Stimulated activated CD4-positive, alpha-beta T cell treated with anti-CD3 and anti-CD28 coated beads, Interleukin-2, amount 100 ng/mL, for 24 hours (primary cell): ENCODE measurements at places on chromosomes 7 and 10.

DNA sequence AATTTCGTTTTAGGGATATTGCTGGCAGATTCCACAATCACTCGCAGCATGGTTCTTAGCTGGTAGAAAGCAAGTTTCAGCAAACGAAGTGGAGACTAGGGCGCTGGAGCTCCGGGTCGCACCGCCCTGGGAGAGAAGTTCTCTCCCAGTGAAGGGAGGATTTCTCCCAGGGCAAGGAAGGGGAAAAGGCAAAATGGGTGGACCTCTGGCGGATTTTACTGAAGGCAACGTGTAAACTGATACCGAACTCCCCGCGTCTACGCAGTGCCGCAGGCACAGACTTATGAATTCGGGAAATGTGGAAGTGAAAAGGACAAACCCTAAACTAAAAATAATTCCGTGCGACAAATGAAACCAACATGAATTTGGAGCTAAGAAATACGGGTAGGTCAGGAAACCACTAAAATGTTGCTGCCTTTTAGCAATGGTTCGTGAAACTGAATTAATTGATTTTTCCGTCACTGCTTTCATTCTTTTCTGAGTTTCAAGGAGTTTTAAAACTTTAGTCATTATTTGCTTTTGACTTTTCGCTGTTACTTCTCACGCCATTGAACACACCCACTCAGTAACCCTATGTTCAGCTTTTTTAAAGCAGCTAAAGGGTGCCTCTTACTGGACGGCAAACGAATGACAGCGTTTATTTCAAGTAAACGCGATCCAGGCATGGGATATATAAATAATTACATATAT, at the start of gene MYOF:
Gene MYOF, minus strand, starts transcription at position 190 of the 690 bp plus-strand sequence. Its CDS starts 140 bp downstream, at position 50.
- DNase-seq = peak; percentile 46

DNA sequence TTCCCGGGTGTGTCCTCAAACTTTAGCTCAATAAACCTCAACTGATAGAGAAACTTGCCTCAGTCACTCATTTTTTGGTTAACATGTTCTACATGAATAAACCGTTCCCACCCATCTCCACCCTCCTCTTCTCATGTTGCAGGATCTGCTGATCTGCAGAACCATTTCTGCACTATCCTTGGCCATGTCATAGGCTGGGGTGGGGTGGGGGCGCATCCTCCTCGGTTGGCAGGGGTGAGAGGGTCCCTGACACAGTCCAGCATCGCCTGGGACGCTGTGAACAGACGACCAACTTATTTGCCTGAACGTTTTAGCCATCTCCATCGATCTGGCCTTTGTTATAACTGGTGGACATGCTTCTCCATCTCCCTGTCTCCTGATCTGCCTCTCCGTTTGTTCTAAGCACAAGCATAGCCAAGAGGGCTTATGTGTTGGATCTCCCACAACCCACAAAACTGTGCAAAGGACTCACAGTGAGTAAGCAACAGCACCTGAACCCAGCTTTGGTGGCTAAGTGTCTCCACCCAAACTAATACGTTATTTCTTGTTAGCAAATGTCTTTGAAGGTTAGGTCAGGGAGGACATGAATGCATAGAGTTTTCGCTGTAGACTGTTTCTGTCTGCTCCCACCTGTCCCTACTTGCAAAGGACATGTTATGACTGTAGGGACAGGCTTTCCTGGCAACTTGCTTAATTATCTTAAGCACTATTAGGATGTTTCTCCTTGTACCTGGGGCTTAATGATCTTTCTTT, 51.7 kb downstream of the PRKCQ start:
- no peak for DNase-seq

GRCh38 chr10:73246646-73247508, at the start of gene DNAJC9:
DNAJC9 (minus strand) TSS chr10:73247255; CDS start chr10:73247189, 66 bp downstream.
- peak; percentile 99 for DNase-seq

GRCh38 chr10:29430101-29430500, 141.2 kb downstream of the LYZL1 start:
- DNase-seq = no peak

DNA sequence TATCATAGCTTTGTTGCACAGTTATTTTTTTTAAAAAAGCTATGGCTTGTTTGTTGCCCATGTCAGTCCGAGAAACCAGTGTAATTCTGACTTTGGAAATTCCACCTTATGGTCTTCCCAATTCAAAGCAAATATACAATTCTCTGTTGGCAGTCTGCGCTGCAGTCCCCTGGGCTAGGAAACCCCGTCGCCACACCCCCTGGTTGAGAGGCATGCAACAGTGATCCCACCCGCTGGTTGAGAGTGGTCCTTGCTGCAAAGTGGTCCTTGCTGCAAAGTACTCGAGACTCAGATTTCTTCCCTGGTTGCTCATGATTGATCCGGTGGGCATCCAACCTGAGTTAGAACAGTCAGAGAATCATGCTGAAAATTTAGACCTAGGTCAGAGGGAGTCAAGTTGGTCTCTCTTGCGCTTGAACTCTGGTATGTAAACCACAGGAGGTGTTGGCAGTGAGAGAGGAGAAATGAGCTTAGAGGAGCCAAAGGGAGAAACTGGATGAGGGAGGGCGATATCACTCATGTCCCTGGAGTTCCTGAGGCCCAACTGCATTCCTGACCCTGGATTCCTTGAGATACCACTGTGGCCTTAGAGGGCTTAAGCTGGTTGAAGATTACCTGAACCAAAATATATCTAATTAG, 45.0 kb upstream of the STK17A start:
- no peak for DNase-seq

DNA sequence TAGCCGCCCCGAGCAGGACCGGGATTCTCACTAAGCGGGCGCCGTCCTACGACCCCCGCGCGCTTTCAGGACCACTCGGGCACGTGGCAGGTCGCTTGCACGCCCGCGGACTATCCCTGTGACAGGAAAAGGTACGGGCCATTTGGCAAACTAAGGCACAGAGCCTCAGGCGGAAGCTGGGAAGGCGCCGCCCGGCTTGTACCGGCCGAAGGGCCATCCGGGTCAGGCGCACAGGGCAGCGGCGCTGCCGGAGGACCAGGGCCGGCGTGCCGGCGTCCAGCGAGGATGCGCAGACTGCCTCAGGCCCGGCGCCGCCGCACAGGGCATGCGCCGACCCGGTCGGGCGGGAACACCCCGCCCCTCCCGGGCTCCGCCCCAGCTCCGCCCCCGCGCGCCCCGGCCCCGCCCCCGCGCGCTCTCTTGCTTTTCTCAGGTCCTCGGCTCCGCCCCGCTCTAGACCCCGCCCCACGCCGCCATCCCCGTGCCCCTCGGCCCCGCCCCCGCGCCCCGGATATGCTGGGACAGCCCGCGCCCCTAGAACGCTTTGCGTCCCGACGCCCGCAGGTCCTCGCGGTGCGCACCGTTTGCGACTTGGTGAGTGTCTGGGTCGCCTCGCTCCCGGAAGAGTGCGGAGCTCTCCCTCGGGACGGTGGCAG, at the start of gene MGMT:
Gene MGMT, plus strand, starts transcription at position 539 of the 656 bp plus-strand sequence.
- peak; percentile 99 for DNase-seq
